ENCODE measurements at places on chromosomes 6 and 20.

DNA sequence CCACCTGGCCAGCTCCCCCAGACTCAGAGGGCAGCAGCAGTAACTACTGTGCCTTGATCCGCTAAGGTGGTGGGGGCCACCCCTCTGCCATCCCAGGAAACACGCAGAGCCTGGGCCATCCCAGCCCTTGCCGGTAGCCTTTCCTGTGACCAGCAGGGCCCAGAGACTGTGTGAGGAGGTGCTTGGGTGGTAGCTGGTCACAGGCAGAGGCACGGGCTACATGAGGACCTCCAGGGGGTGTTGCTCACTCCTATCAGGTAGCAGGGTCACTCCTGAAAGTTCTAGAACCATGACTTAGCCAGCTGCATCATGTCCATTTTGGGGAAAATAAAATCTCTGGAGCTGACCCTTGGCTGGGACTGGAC is 22.8 kb downstream of the PCMTD2 start:
- no peak for DNase-seq

- no peak for DNase-seq
Observed at GRCh38 chr6:76381612-76382011, 309.1 kb upstream of the IMPG1 start.

GRCh38 chr6:16166871-16167608 is 38.2 kb downstream of the MYLIP start:
- no peak for DNase-seq

DNA sequence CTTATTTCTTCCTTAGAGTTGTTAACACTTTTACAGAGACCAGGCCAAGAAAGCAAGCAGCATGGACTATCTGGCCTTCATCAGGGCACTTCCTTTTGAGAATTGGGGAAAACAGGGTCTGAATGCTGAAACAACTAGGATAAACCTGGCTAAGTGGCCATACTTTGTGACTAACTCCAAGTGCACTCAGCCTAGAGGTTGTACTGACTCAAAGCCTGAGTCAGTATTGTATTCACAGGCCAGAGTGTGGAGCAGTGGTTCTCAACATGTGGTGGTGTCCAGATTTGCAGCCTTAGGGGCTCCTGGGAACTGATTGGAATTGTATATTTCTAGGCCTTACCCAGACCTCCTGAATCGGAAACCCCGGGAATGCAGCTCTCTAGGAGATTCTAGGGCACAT is 20.1 kb downstream of the SEC23B start:
- peak; percentile 92 for DNase-seq

GRCh38 chr6:35993150-35993549 is 31.3 kb downstream of the SLC26A8 start:
- no peak for DNase-seq

DNA sequence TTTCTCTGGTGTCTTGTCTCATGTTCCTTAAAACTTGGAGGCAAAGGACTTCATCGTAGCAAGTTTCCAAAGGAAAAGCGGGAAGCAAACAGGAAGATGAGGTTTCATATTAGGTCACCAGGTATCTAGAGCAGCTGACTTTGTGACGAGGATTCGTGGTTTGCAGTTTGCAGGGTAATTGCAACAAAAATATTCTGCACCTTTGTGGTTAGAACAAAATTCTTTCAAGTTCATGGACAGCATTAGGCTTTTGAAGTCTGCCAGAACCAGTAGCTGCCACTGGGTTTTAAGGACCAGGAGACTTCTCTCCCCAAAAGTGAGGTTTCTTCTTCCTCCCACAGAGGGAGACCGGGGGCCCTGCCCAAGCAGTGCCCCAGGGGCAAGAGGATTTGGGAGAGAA is 63.4 kb downstream of the RPP40 start:
- no peak for DNase-seq

DNA sequence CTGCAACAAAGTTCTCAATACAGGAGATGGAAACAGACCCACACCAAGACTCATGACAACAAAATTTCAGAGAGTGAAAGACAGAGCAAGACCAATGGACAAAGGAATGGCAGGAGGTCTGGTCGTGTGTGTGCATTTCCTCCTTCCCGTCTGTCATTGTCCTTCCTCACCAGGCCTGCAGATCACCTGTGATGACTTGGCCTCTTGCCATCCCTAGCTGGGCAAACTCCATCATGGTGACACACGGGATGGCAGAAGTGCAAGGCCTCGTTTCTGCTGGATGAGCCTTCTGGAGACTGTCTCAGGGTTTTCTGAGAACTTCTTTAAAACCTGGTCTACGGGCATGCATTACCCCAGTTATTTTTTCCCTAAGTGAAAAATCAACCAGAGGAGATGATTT is 49.2 kb downstream of the RPP21 start:
- no peak for DNase-seq

DNA sequence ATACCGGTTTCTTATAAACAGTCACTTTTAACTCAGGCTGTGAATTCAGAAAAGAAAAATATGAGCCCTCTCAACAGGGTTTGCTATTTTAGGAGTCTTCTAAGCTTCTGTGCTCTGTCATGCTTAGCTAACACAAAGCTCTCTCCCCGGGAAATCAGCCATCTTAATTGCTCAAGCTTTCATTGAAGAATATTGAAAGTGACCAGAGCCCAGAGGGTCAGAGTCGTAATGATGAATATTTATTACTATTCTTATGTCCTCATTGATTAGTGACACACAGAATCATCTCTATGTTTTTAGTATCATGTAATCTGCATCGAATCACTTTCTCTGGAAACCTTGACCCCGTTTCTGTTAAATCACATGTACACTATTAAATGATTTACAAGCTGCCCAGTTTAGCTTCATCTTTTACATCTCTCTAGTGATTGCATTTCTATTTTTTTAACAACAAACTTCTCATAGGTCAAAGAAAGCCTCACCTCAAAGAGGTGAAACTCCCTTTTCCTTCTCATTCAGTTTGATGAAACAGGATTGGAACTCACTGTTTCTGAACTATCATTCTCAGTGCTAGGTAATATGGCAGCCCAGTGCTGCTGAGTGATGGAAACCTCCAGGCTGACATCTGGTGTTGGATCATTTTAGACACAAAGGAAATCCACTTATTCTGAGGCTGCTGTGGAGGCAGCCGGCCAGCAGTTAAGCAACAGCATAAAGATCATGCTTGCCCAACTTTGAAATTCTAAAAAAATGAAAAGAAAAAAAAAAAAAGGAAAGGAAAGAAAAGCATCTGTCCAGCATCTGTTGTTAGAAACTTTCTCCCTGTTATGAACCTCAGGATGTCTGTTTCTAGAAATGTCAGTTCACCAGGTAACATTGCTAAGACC is 96.3 kb downstream of the RFPL4B start:
- no peak for DNase-seq
